HCT116 (cell line): ENCODE measurements at places on chromosomes 6 and 20.

GRCh38 chr6:154457046-154457713 lies 53.3 kb downstream of the CNKSR3 start:
- peaks cover 6% of the 10 kb centered on the region; the same call in 1 of the 2 replicates for H3K4me1 ChIP-seq
- DNase-seq = no peak
- no peaks in the 10 kb centered on the region for H3K27me3 ChIP-seq

DNA sequence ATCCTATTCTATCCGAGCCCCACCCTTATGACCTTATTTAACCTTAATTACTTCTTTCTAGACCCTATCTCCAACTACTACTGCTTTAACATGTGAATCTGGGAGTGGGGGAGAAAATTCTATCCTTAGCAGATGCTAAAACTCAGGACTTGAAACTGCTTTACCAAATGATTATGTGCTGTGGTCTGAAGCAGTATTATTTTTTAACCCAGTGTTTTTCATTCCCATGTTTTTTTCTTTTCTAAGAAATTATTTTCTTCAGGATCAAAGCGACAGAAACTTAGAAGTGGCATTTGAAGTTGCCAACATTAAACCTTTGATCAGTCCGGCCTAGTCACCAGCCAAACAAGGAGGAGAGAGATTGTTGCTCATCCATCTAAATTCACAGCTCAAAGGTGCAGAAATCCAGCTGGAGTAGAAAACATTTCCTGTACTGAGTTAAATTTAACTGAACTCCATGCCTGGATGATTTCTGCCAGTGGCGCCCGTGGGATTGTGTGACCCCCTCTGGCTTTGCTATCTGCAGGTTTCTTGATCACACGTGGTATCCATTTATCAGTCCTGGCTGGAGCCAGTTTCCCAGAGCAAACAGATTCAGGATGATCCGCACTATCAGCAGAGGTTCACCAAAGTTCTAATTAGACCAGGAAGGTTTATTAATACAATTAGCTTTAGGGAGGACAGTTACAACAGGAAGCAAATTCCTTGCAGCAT lies 300.5 kb downstream of the PLCB1 start:
- H3K36me3 ChIP-seq = no peaks in the 10 kb centered on the region
- no peak overlapping the region for H3K4me3 ChIP-seq
- H3K4me1 ChIP-seq = no peaks in the 10 kb centered on the region
- no peaks in the 10 kb centered on the region for H3K27me3 ChIP-seq

DNA sequence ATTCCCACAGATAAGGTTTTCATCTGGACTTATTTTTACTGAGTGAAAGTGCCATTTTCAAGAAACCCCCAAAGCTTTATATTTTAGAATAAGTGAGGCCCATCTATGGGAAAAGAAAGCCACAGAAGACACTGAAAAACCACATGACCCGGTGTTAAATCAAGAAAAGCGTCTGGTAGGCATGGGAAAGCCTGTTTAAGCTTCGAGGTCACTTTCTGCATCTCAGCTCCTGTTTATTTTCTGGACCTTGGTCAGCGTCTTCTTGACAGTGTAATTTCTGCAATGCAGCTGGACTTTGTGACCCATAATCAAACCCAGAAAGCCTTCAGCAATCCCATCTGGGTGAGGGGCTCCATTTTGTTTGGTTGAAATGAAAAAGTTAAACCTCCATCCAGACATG lies 59.6 kb upstream of the NEDD9 start:
- H3K27me3 ChIP-seq = no peaks in the 10 kb centered on the region
- no peak overlapping the region for H3K4me3 ChIP-seq
- H3K4me1 ChIP-seq = no peaks in the 10 kb centered on the region

- H3K36me3 ChIP-seq = no peaks in the 10 kb centered on the region
- H3K27ac ChIP-seq = no peak overlapping the region
- H3K27me3 ChIP-seq = no peaks in the 10 kb centered on the region
- no peaks in the 10 kb centered on the region for H3K4me1 ChIP-seq
- DNase-seq = no peak
Observed at GRCh38 chr6:25027221-25027916, 91.6 kb upstream of the RIPOR2 start.

DNA sequence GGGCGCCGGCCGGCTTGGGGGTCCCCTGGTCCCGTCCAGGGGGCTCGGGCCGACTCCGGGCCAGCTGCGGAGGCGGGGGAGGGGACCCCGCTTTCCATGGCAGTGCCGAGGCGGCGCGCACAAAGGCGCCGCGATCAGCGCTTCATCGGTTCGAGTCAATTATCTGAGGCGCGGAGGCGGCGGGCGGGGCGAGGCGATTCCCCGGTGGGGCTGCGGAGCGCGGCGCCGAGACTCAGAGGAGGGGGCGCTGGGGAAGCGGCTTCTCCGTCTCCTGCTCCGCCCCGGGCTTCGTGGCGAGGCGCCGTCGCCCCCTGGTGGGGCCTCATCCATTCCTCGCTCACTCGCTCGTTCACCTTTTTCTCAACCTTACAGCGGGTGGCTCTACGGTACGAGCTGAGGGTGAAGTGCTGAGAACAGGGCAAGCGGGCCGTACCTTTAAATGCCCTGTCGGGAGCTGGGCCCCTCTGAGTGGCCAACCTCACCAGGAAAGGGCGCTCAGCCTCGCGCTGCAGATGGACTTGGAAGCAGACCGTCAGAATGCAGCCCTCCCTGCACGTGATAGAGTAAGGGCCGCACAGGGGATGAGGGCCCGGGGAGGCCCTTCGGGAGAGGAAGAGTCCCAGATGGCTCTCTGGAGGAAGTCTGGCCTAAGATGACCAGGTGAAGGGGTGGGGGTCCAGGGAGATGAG lies 39.9 kb downstream of the SLC52A3 start:
- H3K27ac ChIP-seq = no peak overlapping the region; the same call in 1 of the 2 replicates
- DNase-seq = no peak
- H3K36me3 ChIP-seq = no peaks in the 10 kb centered on the region
- H3K4me1 ChIP-seq = peaks cover 15% of the 10 kb centered on the region; the same call in 1 of the 2 replicates
- peak overlapping the region; percentile 46 for H3K4me3 ChIP-seq

DNA sequence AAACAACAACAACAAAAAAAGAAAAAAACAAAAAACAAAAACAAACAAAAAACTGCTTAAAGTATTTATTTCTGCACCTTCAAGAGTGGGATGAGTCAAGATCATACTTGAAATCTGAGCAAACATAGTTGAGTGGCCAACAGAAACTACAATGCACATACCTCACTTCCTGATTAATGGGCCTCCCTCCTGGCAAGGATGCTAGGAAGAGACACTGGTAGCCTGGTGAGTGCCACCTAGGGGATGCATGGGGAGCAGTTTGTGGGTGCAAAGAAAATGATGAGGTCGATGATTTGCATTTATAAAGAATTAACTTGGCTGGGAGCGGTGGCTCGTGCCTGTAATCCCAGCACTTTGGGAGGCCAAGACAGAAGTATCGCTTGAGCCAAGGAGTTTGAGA lies 808.1 kb downstream of the MAFB start:
- no peak overlapping the region for H3K4me3 ChIP-seq
- H3K27ac ChIP-seq = no peak overlapping the region
- no peaks in the 10 kb centered on the region for H3K27me3 ChIP-seq

- no peak for DNase-seq
- no peaks in the 10 kb centered on the region for H3K4me1 ChIP-seq
- H3K27ac ChIP-seq = no peak overlapping the region
- no peaks in the 10 kb centered on the region for H3K27me3 ChIP-seq
- H3K36me3 ChIP-seq = no peaks in the 10 kb centered on the region
Observed at GRCh38 chr20:55792049-55792448, 213.3 kb downstream of the CBLN4 start.
